NCI-H510A (cell line): ENCODE measurements at places on chromosomes 6 and 20.

DNA sequence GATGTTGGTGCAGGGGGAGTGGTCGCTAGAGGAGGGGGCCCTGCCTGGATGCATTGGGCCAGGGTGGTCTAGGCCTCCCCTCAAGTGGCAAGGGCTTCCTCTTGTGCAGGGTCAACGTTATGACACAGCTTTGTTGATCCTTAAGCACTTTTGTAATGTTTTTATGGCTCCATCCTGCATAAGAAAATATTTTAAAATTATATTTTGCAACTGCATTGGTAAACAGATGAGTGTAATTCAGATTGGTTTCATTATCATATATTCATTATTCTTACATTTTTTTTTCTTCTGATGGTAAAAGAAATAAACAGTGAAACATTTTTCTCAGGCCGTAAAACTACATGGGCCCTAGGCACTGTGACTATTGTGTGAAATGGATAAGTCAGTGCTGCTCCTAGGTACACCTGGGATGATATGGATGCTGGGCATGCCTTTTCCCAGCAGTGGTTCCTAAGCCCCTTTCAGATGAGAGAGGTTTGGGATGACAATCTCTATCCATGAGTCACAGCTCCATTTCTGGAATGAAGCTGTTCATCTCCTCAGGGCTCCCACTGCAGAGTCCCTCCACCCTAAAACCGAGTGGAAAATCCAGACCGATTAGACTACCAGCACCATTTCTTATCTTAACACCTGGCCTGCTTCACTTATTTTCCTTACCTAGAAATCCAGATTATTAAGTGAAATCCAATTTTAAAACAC, 5.8 kb upstream of the SIM1 start:
- no peak for DNase-seq

DNA sequence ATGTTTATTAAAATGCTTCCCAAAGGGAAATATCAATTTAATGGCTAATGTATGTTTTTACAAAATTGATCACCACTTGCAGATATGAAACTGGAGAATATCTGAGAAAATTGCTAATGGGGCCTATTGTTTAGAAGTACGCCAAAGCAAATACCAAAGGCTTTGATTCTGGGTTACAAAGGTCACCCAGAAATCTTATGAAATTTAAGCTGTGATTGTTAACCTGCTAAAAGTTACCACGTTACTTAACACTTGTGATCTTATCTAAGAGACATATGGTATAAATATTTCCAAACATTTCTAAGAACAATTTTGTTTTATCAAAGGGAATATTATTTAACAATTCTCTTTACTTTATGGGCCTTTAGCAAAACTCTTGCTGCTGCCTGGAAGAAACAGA, 383.3 kb downstream of the TFAP2A start:
- no peak for DNase-seq

DNA sequence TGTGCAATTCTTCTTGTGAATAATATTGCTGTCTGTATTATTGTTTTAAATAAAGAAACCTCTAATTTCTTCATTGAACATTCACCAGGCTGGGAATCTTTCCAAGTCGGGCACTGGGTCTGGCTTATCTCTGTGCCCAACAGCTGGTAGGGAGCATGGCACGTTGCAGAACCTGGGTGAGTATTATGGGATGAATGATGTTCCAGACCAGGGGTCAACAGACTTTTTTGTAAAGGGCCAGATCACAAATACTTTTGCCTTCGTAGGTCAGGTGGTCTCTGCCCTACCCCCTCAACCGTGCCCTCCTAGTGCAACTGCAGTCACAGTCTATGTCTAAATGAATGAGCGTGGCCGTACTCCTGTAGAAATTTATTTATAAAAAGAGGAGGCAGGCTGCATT, 81.6 kb upstream of the FOXQ1 start:
- DNase-seq = no peak

DNA sequence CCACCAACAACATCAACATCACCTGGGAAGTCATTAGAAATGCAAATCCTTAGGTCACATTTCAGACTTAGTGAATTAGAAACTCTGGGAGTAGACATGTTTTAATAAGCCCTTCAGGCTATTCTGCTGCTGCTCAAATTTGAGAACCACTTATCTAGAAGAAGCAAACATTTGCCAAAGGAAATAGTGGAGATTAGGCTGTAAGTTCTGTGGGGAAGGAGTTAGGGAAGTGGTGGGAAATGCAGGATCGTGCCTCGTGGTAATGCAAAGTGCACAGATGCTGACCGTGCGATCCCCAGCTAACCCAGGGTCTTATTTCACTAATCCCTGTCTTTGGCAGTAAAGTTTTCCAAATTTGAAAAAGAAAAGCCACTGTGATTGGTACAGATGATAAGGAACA, 328.5 kb downstream of the EPM2A start:
- no peak for DNase-seq

DNA sequence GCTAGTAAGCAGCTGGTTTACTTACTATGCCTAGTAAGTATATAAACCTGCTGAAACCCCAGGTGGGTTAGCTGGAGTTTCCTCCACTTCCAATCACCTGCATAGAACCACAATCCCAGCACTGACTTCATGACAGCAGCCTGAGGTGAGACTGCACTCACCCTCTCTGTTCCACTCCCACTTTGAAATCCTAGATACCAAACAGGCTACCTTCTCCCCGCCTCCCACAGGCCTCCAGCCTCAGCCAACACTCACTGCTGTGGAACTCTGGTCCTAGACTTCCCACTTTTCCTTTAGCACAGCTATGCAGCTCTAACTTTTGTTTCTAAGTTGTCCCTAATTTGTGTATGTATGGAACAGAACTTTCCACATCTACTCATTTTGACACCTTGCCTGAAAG, 149.7 kb upstream of the ARID1B start:
- DNase-seq = no peak

GRCh38 chr20:14838663-14839628, 501.5 kb upstream of the FLRT3 start:
- no peak for DNase-seq

DNA sequence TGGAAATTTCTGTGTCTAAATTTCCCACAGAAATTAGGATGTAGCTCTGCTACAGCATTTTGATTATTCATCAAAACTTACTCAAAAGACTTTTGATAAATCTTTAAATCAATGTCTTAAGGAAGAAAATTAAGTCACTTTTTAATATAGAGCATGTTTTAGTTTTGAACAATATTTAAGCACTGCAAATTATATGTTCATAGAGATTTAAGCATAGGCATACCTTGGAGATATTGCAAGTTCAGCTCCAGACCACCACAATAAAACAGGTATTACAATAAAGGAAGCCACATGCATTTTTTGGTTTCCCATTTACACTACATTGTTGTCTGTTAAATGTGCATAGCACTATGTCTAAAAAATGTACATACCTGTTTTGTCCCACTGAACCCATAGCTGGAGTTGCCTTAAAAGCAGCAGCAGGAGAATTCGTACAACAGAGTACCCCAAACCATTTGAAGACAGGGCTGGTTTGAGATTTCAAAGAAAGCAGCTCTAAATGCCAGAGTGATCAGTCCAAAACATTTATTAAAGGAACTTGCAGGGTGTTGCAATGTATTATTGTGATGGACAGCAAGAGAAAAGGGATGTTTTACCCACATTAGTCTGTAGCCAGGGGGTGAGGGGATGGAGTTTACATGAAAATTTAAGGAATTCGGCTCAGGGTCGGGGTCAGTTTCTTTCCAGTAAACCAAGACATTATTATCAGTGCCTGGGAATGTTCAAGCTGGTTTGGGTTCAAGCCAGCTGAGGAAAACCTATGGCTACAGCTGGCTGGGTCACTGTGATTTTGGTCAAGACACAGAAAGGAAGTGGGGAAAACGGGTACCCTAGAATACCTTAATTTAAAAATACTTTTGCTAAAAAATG, 6.3 kb upstream of the LOC128125822 start:
- DNase-seq = no peak

- no peak for DNase-seq
Observed at GRCh38 chr6:64221776-64222175, 586.2 kb downstream of the PHF3 start.

DNA sequence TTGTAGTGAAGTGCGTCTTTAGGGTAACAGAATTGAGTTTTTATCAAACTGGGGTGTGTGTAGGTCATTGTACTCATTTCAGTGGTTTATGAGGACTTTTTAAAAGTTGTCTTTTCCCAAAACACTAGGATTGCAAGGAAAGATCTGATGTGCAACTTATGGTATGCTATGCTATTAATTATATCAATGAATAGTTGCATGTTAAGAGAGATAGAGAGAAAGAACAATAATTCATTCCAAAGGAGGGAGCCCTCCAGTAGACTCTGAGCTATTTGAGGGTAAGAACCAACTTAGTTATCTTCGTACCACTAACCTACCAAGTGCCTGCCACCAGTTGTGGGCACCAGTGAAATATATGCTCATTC, 117.1 kb downstream of the RNF144B start:
- DNase-seq = no peak

DNA sequence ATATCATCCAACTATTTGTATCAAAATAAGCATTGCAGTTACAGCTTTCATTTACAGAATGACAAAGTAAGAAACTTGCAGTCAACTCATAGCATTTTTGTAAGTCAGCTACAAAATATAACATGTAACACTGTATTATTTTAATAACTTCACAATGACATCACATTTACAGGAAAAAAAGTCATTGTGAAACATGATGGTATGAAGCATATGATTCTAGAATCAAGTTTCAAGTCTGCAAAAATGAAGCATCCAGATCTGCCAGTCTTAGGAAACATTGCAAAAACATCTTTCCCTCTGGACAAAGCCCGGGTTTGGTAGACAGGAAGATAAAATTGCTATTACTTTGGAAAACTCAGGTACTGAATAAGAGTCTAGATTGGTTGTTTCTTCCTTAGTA, 263.9 kb upstream of the NT5E start:
- no peak for DNase-seq

GRCh38 chr6:152950240-152950639, 32.6 kb downstream of the FBXO5 start:
- DNase-seq = no peak

GRCh38 chr20:48267860-48268633, 482.8 kb upstream of the SULF2 start:
- DNase-seq = no peak

- no peak for DNase-seq
Observed at GRCh38 chr20:4136078-4136966, 121.0 kb upstream of the RNF24 start.

GRCh38 chr6:13472976-13473767, 14.2 kb downstream of the GFOD1 start:
- no peak for DNase-seq

GRCh38 chr20:19761326-19761725, 3.3 kb downstream of the RIN2 start:
- DNase-seq = no peak

DNA sequence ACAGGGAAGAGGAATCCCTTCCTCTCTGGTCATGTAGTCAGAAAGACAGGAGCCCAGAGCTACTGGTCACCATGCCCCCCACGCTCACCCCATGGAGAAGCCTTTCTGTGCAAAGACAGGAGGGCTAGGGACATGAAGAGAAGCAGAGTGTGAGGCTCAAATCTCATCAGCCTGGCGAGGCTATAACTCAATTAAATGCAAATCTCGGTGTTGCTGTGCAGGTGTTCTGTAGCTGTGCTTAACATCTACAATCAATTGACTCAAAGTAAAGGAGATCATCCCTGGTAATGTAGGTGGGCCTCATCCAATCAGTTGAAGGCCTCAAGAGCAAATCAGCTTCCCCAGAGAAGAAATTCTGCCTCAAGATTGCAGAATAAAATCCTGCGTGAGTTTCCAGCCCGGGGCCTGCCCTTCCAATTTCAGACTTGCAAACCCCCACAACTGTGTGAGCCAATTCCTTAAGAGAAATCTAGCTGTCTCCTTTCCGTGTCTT, 64.4 kb downstream of the CHMP4B start:
- DNase-seq = no peak

GRCh38 chr20:30811885-30812671, 445.4 kb upstream of the DEFB115 start:
- DNase-seq = no peak

- DNase-seq = no peak
Observed at GRCh38 chr6:169175360-169175887, 78.2 kb downstream of the THBS2 start.

DNA sequence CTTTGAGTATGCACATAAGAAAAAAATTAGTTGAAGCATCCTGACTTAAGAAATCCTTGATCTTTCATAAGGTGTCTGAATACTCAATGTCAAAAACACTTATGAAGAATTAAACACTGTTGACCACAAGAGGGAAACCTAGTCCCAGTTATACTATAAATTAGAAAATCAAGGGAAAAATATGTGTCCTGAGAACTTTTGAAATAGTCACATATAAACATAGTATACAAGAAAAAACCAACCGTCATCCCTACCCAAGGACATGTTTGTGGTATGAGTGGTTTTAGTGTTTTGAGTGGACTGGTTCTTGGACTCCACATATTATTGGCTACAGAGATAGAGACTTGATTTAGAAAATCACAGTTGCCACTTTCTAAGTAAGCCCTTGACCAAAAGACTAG, 7.6 kb upstream of the HLA-DRA start:
- no peak for DNase-seq

DNA sequence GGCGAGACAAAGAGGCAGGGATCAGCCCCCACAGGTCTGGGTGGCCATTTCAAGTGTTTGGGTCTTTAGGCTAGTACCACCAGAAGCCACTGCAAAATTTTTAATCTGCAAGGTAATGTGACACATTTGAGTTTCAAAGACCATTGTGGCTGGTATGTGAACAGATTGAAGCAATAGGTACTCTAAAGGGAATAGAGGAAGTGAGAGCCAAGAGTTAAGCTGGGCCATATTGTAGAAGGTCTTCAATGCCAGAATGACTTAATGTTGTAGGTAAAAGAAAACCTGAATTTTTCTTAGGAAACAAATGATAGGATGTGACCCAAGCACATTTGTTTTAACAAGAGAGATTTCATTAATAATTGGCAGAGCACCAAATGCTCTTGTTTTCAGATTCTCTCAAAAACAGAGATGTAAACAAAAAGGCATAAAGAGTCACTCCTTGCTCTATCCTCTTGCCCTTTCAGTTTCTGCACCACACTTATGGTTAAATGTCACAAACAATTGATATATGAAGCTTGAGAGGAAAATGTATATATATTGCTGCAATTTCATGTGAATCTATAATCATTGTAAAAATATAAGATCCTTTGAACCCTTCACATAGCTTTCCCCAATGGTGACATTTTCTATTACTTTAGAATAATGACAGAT, 307.1 kb upstream of the PLN start:
- DNase-seq = no peak

DNA sequence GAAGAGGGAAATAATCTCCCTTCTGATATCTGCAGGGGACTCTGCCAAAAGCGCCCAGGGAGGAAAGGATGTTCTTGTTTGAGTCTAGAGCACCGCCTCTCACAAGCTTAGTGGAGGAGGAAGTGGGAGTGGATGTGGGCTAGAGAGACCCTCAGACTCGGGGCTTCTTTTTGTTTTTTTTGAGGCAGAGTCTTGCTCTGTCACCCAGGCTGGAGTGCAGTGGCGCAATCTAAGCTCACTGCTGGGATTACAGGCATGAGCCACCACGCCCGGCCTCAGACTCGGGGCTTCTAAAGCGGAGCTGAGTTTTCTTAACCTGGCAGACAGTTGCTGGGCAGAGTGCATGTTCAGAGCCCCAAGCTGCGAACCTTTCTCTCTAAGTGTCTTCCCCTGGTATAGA, 310.8 kb downstream of the BMP7 start:
- no peak for DNase-seq

- no peak for DNase-seq
Observed at GRCh38 chr20:15756002-15756753, 817.1 kb downstream of the KIF16B start.

- no peak for DNase-seq
Observed at GRCh38 chr6:14754751-14755513, 490.9 kb upstream of the JARID2 start.

GRCh38 chr6:37548067-37548674, 48.5 kb upstream of the CCDC167 start:
- no peak for DNase-seq

- DNase-seq = no peak
Observed at GRCh38 chr6:38078671-38079070, 259.1 kb downstream of the ZFAND3 start.
